ENCODE measurements at places on chromosomes 7 and 10. TPM values are rescaled to one million over a fixed set of nuclear protein-coding genes. Genes with fewer than 3 reads are reported as not detected.

KCTD7 gene
- 8.7 TPM for total RNA-seq

PNLIPRP3 gene
- not detected for total RNA-seq

ACTR3C gene
- not detected for total RNA-seq

PKD1L1 gene
- total RNA-seq, result 0.05 TPM

GDF2 gene
- total RNA-seq, result not detected

All from NCI-H460 (cell line).